Hepatocyte (in vitro differentiated cells): ENCODE measurements at places on chromosomes 7 and 10. TPM values are rescaled to one million over a fixed set of nuclear protein-coding genes. Genes with fewer than 3 reads are reported as not detected.

CYP3A7 gene
- polyA plus RNA-seq: 311 and 444 TPM in 2 replicates

SPDYE16 gene
- polyA plus RNA-seq: 1.1 and 1.5 TPM in 2 replicates

FAM204A gene
- 45.3 and 56.6 TPM in 2 replicates for polyA plus RNA-seq

NUDT13 gene
- polyA plus RNA-seq: 1.9 and 2.1 TPM in 2 replicates

BHLHA15 gene
- polyA plus RNA-seq: 0.39 TPM in 1 of 2 replicates, not detected in the other

STEAP1 gene
- polyA plus RNA-seq: 8.5 and 15.5 TPM in 2 replicates

RAB19 gene
- polyA plus RNA-seq: 0.72 and 1.3 TPM in 2 replicates

SPDYE11 gene
- polyA plus RNA-seq: 0.38 and 0.45 TPM in 2 replicates

DGKI gene
- polyA plus RNA-seq: 0.47 and 2.4 TPM in 2 replicates

UCN3 gene
- polyA plus RNA-seq: not detected in 2 replicates

LIPN gene
- not detected in 2 replicates for polyA plus RNA-seq

DDC gene
- polyA plus RNA-seq: 37.8 and 42.4 TPM in 2 replicates
